ENCODE measurements at places on chromosomes 4 and X.

DNA sequence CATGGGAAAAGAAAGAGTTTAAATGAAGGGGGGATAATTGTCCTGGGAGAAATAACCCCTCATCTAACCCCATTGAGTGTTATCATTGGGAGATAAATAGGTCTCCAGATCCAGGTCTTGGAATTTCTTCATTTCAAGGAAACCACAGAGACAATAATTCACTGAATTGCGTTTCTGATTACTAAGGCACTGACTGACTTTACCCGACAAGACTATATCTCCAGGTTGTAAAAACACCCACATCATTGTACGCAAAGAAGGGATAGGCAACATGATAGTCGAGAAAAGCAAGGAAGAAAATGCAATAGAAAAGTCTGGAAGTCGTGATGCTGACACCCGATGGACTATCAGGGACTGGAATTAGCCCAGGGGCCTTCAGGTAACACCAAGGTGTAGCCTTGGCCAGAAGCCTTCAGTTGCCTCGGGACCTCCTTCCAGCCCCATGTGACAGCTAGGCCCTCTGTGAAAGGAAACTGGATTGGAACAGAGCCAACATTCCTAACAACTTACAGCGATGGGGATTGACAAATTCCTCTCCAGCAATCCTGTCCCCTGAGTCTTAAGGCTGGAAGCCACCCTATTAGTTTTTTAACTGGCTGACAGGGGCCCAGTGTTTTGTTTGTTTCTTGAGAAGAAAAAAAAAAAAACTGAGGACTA, 46.5 kb upstream of the RAB9B start:
- DNase-seq, result no peak

- DNase-seq, result no peak
Measured at GRCh38 chr4:184433258-184433892, 41.0 kb downstream of the IRF2 start.

GRCh38 chrX:109934935-109935334, 68.0 kb upstream of the TMEM164 start:
- DNase-seq, result no peak

DNA sequence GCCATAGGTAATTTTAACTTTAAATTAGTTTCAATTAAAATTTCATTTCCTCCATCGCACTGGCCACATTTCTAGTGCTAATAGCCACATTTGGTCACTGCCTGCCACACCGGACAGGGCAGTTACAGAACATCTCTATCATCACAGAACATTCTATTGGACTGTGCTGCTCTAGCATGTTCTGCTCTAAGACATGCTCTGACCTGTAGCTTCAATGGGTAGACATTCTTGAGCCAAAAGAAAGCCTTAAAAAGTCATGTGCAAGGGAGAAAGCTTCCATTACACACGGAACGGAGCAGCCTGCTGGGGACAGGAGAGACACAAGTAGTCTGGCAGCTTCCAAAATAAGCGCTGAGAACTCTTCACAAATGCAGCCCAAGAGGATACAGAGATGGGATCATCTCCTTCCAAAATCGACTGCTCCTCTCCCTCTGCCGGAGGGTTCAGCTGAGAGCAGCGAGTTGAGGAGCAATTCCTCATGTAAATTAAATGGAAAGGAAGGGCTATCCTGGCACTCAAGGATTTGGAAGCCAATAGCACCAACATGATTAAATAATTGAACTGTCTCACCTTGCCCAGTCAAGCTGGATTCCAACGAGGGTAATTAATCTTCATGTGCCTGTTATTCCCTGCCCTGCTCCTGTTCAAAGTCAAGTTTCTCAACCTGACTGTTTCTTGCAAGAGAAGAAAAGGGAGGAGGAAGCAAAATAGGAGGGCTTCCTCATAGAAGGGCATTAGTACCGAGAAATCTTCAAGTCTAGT, 336.4 kb upstream of the NOCT start:
- DNase-seq, result no peak

GRCh38 chrX:98897191-98897590, 1512.9 kb downstream of the PCDH19 start:
- no peak for DNase-seq

DNA sequence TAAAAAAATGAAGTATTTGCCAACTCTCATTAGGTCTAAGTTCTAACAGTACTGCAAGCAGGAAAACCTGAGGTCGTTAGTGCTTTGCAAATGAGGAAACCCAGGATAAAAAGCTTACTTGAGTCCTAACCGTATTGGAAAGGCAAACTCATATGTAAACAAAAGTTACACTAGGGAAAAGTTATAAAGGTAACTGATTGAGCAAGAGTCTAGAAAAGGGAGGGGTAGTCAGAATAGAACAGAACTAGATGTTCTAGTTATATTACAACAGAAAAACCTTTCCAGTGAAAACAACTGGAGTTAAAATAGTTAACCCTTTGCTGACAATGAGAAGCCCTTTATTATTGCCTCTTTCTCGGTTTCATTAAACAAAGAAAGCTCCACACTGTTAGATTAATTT, 66.4 kb upstream of the MAOA start:
- no peak for DNase-seq

GRCh38 chr4:114907568-114907967, 205.9 kb downstream of the NDST4 start:
- no peak for DNase-seq

DNA sequence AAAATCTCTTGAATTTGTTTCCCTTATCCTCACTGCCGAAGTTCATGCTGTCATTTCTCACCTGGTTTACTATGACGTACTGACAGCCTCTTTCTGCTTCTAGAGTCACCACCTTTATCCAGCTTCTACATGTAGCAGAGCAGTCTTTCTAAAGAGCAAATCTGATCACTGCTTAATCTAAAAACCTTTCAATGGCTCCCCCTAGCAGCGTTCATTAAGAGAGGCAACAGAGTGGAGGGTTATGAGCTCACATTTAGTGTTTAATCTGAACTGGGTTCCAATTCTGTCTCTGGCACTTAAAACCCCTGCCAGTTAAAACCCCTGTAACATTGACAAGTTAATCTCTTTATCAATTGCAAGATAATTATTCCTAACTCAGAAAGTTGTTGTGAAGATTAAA, 4.4 kb downstream of the RBPJ start:
- DNase-seq, result no peak

- DNase-seq, result no peak
Measured at GRCh38 chrX:149908727-149909126, 20.6 kb upstream of the HSFX4 start.

DNA sequence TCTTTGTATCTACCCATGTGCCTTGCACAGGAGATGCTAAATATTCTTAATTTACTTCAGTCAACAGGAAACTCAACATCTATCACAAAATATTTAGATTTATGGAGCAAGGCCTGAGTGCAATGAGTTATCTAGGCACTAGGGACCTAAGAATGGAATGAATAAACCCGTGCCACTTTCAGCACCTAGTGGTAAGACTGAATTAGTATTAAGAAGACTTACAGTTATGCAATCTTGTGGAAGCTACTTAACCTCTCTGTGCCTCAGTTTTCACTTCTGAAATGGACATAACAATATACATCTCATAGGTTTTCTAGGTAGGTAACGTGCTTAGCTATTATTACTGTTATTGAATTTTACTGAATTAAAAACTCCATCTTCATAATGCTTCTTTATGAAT, 144.6 kb upstream of the MAP3K15 start:
- no peak for DNase-seq

DNA sequence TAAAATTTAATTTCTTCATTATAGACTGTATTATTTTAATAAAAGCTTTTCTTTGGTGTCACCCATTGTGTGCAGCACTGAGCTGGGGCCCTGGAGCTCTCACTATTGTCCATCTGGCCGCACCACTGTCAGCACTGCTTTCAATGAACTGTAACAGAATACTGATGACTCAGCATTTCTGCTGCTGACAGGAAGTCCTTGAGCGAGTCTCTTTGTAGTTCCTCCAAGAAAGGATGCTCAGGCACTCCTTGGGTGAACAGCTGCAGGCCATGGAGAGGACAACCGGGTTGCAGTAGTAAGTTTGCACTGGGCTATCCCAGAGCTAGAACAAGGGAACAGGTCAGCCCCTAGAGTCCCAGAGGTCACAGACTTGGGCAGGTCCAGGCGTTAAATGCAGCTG, 81.6 kb downstream of the SORBS2 start:
- DNase-seq, result no peak

- DNase-seq, result no peak
Measured at GRCh38 chrX:148659481-148659880, 159.1 kb downstream of the AFF2 start.

DNA sequence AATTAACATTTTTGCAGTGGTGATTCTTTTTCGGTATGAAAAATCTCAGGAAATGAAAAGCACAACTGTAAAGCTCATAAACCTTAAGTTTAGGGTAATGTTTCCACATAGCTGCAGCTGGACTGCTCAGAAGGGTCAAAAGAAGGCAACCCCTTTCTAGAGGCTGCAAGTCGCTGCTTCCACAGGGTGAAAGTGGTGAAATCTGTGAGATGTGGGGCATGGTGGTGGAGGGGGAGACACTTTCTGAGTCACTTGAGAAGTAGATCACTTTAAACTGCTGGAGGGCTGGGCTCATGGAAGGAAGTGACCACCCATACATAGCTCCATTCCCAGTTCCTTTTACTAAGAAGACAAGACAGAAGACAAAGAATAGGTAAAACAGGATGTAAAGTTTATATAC, 8.7 kb downstream of the SFRP2 start:
- DNase-seq, result no peak

GRCh38 chr4:17328141-17328815, 183.6 kb downstream of the QDPR start:
- no peak for DNase-seq

DNA sequence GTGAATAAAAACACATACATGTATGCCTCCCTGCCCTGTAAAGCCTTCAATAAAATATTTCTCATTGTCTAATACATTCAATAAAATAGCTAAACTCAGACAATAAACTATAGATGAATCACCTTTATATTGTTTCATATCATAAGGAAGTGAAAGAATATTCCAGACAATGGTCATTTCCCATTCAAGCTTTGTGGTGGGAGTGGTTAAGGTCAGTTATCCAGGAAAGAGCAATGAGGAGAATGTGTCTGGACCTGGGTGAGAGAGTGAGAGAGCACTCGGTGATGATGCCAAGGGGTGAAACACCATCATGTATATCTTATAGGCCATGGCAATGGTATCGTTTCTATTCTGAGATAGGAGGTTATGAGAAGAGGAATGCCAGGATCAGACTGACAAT, 197.8 kb downstream of the PDHA2 start:
- no peak for DNase-seq

DNA sequence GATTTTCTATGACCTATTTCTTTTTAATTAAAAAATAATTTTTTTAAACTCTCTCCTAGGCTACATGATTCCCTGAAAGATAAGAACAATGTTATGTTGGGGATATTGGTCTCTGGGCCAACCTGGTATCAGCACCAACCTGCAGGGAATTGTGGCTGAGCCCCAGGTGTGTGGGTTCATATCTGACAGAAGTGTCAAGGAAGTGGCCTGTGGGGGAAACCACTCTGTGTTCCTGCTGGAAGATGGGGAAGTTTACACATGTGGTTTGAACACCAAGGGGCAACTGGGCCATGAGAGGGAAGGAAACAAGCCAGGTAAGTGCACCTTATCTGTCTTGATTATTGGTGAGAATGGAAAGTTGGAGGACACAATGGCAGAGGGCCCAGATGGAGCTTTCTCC, 13.5 kb downstream of the HERC3 start:
- DNase-seq, result no peak

All from NCI-H2029 (cell line).